A673 (cell line): ENCODE measurements at places on chromosomes 7 and 10. TPM values are rescaled to one million over a fixed set of nuclear protein-coding genes. Genes with fewer than 3 reads are reported as not detected.

GRCh38 chr7:133126422-133126821 lies 44.5 kb upstream of the CHCHD3 start:
- no peak for DNase-seq

- no peak for DNase-seq
These were observed 154.3 kb downstream of the POLR1F start for GRCh38 chr7:19554581-19554980.

GRCh38 chr10:101441541-101442455 lies 87.8 kb downstream of the BTRC start:
- DNase-seq, result peak; percentile 84

- no peak for DNase-seq
These were observed 358.5 kb upstream of the GALNT17 start for GRCh38 chr7:70773406-70773805.

CFAP46 gene
- total RNA-seq, result 1.3 and 1.9 TPM in 2 replicates

LOXL4 gene
- total RNA-seq, result 0.11 TPM in 1 of 2 replicates, not detected in the other

RAB19 gene
- total RNA-seq, result not detected in 2 replicates
